ENCODE measurements at places on chromosomes 11 and 22.

DNA sequence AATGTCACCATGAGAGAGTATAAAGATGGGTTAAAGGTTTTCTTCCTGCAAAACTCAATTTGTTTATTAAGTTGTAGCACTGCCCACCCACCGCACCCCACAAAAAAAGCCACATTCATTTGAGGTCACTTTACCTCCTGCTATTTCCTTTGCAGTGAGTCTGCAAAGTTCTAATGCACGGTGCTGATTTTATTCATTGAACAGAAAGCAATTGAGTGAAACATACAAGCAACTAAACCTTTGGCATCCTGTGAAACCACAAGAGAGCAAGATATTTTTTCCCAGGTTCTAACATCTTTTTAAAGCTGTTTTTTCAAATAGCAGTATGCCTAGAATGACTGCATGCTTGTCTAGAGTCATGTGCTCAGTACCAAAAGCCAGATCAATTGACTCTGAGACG, 39.0 kb downstream of the RRAS2 start:
- no peak for DNase-seq

- no peak for DNase-seq
These were observed 467.6 kb downstream of the NTM start for GRCh38 chr11:131838016-131838415.

- no peak for DNase-seq
These were observed 83.2 kb downstream of the GRIK4 start for GRCh38 chr11:120594746-120595145.

DNA sequence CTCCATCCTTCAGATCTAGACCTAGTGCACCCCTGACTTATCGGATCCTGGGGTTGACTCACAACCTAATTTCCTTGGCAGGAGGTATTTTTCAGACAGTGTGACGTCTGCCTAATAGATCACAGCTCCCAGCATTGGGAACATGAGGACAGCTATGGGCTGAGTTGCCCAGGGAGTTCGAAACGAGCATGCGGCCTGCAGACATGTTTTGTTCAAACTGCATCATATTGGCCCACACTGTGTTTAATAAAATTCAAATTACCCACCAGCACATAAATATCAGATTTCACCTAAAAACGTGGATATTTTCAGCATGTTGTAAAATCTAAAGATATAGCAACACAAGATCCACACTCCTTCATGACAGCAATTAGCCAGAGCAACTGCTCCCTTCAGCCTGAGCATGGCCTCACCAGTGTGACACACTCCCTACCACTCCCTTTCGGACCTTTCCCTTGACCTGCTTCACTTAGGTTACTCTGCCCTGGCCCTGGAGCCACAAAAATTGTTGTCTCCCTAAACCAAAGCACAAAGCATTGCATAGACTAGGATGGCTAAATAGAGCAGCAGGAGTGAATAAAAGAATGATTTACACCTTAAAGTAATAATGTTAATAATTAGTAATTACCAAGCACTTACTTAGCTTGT, 53.6 kb upstream of the USP47 start:
- DNase-seq: no peak

DNA sequence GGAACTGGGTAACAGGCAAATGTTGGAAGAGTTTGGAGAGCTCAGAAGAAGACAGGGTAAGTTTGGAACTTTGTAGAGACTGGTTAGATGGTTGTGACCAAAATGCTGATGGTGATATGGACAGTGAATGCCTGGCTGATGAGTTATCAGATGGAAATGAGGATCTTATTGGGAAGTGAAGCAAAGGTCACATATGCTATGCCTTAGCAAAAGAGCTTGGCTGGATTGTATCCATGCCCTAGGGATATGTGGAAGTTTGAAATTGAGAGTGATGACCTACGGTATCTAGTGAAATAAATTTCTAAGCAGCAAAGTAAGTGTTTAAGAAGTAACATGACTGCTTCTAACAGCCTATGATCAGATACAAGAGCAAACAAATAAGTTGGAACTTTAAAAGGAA, 17.8 kb downstream of the BBOX1 start:
- DNase-seq: no peak

GRCh38 chr11:92432515-92432914, 207.9 kb downstream of the FAT3 start:
- DNase-seq: no peak

All from tibial nerve (tissue), 4 donors.